NCI-H1436 treated with DMSO at 0.1 percent for 48 hours (cell line): ENCODE measurements at places on chromosomes 12 and 14.

- DNase-seq = no peak
Observed at GRCh38 chr12:1993871-1994371, 10.3 kb downstream of the DCP1B start.

DNA sequence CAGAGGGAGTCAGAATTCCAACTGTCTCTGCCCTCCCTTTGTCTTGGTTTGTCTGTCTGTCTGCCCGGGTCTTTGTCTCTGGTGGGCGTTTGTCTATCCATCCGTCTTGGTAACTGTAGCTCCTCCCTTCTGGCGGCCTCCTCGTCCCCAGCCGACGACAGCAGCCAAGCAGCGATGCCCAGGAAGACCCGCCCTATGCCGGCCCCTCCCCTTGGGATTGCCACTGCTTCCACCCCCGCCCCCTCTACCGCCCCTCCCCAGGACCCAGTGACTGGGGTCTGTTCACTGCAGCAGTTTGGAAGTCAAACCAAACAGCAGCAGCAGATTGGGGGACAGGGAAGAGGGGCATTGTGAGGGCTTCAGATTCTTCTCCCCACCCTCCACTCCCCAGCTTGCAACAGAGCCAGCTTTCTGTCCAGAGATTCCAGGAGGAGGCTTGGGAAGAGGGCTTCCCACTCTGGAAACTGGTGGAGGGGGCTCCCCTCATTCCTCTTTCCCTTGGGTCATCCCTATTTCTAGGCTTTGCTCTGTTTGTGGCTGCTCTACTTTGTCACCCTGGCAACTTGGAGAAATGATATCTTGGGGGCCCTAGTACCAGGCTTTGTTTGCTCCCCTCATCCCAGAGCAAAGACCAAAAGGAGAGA lies 2.4 kb upstream of the RARG start:
- no peak for DNase-seq

GRCh38 chr12:100687686-100688085 lies 106.9 kb upstream of the ANO4 start:
- no peak for DNase-seq

DNA sequence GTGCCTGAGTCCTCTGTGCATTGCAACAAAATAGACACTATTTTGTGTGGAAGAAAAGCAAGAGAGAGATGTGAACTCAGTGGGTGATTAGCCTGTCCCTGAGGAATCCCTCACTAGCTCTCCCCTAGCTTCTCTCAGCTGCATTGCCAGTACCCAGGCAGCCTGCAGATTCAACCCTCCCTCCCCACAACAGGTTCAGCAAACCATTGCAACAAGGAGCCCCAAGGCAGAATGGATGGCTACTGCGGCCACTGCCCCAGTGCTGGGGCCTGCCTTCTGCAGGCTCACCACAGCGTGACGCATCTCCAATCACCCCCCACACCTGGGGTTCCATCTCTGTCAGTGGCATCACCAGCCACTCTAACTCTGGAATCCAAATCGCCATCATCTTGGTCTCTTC lies 2.3 kb downstream of the CRACR2A start:
- DNase-seq = no peak

GRCh38 chr12:42936991-42937390 lies 347.4 kb upstream of the PRICKLE1 start:
- DNase-seq = no peak

- DNase-seq = no peak
Observed at GRCh38 chr12:24560192-24560775, 388.6 kb downstream of the BCAT1 start.

DNA sequence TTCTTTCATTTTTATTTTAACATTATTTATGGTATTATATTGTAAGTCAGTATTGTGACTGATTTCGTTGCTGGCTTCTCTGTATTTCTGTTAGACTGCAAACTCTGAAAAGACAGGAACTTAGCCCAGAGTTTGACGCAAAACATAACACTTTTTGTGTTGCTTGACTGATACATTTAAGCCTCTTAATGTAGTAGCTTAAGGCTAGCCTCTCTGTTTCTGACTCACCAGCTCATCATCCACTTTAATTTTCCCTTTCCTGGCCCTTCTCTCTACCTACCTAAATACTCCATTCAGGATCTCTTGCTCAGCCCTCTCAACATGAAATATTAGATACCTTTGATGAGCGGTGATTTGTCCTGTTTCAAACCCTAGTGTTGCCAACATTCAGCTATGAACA lies 420.6 kb downstream of the LRFN5 start:
- DNase-seq = no peak

DNA sequence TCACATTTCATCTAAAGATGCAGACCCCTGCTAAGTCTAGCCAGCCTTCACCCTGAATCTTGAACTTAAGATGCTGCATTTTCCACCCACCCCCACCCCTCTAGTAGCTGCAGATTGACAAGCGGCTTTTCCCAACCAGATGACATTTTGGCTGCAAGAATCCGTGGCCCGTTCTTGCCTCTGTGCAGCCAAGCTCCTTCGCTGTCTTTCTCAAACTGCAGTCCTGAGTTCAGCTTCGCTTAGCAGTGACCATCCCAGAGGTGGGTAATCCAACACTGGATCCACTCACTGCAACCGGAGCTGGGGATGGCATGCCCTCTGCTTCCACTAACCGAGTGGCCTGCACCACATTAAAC lies 765 bp upstream of the NFYB start:
- DNase-seq = no peak

DNA sequence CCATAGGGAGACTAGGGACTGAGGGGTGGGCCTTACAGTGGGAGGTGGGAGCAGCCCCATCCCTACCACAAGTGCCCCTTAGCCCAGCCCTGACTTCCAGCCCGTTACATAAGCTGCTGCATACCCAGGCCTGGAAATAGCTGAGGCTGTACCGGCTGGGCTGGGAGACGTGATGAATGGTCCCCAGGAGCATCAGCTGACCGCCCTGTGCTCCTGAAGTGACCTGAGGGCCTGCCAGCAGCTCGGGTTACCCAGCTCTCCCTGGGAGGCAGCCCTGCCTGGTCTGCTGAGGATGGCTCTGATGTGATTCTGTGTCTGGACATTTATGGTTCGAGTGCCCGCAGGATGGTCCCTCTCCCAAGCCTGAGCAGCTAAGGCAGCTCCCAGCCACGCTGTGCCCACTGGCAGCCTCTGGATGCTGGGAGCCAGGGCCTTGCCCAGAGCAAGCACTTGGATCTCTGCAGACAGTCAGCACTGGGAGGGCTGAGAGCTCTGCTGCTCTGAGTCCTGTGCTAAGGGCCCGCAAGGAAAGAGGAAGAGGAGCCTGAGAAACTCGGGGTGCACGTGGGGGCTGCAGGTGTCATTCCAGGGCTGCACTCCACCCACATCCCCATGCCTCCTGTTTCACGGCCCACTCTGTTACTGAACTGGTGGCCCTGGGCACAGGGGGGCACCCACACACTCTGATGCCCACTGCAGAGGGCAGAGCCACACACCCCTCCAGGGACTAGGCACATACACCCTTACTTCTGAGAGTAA lies 20.5 kb downstream of the TAMALIN start:
- no peak for DNase-seq

DNA sequence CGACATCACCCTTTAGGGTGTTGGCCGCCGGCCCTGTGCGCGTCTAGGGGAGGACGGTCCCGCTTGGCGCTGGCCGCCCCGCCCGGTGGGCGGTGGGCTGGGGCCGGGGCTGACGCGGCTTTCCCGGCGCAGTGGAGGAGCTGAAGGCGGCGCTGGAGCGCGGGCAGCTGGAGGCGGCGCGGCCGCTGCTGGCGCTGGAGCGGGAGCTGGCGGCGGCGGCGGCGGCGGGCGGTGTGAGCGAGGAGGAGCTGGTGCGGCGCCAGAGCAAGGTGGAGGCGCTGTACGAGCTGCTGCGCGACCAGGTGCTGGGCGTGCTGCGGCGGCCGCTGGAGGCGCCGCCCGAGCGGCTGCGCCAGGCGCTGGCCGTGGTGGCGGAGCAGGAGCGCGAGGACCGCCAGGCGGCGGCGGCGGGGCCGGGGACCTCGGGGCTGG lies 3.6 kb downstream of the TNFAIP2 start:
- no peak for DNase-seq
